Renal cortical epithelial cell (primary cell): ENCODE measurements at places on chromosomes 3 and 15. TPM values are rescaled to one million over a fixed set of nuclear protein-coding genes. Genes with fewer than 3 reads are reported as not detected.

ATP2B2 gene
- under 0.01 TPM in 1 of 2 replicates, not detected in the other for total RNA-seq

NLGN1 gene
- total RNA-seq = 8.2 and 20.4 TPM in 2 replicates

TAGLN3 gene
- 8.5 and 19.1 TPM in 2 replicates for total RNA-seq

CD86 gene
- total RNA-seq = not detected in 2 replicates

WWTR1 gene
- total RNA-seq = 187 and 209 TPM in 2 replicates

TEX264 gene
- 47.2 and 71.1 TPM in 2 replicates for total RNA-seq

C3orf80 gene
- total RNA-seq = not detected in 2 replicates

NECTIN3 gene
- 52.1 and 74.7 TPM in 2 replicates for total RNA-seq

TRIM42 gene
- total RNA-seq = not detected in 2 replicates

ARNT2 gene
- 2.8 and 20.8 TPM in 2 replicates for total RNA-seq

SEMA5B gene
- total RNA-seq = 3.6 TPM in 1 of 2 replicates, not detected in the other

ARGFX gene
- not detected in 2 replicates for total RNA-seq

FSTL1 gene
- total RNA-seq = 740 and 1,387 TPM in 2 replicates

DNA sequence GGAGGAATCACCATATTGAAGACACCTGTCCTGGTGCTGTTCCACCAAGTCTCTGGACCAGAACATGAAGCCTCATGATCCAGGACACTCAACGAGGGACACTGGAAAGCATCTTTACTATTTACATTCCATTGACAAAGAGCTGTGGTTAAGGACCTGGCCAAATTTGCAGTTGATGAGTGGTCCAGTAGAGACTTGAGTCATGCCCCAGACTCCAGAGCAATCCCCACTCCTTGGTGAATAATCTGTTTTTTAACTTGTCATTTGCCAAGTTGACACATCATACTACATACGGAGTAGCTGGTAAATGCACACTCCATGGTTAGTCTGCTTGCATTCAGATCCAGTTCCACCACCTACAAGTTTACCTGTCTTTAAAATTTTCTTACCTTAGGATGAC is 1.2 kb upstream of the COL6A6 start:
- no peak for DNase-seq

DNA sequence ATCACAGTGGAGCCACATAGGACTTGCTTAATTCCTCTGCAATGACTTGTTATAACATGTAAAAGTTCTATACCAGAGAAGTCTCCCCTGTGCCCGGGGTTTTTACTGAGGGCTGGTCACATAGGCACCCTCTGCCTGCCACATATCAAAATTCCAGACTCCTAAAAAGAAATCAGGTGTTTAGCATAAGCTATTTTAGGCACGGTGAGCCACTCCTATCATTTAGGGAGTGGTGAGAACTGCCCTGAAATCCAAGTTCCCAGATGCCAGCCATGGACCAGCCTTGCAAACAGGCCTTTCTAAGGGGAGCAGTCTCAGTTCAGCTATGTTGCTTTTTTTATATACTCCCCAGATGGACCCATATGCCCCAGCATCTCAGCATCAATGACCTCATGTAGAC is 130.3 kb downstream of the THSD4 start:
- DNase-seq = no peak

GRCh38 chr3:71142441-71143161 is 440.9 kb downstream of the FOXP1 start:
- no peak for DNase-seq

GRCh38 chr3:170809007-170809974 is 60.7 kb downstream of the RPL22L1 start:
- DNase-seq = peak; percentile 76

GRCh38 chr3:127151992-127152650 is 40.8 kb upstream of the PRR23E start:
- DNase-seq = peak; percentile 50

DNA sequence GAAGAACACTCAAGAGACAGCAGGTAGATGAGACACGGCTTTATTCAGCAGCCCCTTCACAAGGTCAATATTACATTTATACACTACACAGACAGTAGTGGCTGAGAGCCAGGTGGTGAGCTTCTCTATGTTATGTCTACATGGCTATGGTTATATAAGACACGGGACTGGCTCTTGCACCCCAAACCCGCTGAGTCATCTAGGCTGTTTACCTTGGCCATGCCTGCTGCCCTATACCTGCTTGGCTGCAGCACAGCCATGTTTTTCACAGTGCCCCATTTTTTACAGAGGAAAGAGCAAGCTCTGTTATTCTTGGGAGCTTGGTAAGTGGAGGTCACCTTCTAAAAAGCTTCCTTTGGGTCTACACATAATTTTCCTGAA is 231.6 kb downstream of the IGSF11 start:
- DNase-seq = no peak

- no peak for DNase-seq
Measured at GRCh38 chr15:63967616-63968015, 78.7 kb downstream of the DAPK2 start.

DNA sequence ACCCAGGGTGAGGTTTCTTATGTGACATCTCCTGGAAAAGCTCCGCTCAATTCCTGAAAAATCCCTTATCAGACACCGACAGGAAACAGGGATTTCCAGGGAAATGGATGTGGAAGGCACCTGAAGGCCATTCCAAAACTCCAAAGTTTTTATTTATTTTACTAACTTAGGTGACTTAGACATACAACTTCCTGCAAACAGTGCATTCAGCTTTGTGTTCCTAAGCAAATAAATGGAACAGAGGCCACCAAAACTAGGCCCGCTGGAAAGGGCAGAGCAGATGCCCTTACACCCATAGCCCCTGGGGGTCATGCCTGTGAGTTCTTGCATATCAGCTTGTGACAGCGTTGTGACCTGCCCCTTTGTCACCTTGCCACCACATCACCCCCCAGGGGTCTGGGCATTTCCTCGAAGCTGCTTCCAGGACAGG is 239.4 kb downstream of the XXYLT1 start:
- DNase-seq = no peak

- no peak for DNase-seq
Measured at GRCh38 chr3:115547207-115547606, 76.1 kb upstream of the GAP43 start.

DNA sequence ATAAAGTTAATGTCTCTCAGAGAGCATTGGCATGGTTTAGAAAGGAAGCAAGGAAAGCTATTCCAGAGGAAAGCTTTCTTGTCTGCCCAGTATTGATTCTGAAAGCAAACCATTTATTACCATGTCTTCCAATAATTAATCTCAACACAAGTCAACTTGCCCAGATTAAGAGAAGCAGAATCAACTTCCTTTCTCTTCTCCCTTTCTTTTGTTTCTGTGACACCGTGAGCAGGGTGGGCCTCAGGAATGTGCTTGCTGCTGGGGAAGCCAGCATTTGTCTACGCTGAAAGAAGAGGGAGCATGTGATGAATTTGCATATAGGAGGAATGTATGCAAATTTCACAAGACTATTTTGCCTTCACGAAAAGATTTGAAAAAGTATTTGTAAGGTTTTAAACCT is 368.6 kb upstream of the ROPN1 start:
- DNase-seq = no peak

DNA sequence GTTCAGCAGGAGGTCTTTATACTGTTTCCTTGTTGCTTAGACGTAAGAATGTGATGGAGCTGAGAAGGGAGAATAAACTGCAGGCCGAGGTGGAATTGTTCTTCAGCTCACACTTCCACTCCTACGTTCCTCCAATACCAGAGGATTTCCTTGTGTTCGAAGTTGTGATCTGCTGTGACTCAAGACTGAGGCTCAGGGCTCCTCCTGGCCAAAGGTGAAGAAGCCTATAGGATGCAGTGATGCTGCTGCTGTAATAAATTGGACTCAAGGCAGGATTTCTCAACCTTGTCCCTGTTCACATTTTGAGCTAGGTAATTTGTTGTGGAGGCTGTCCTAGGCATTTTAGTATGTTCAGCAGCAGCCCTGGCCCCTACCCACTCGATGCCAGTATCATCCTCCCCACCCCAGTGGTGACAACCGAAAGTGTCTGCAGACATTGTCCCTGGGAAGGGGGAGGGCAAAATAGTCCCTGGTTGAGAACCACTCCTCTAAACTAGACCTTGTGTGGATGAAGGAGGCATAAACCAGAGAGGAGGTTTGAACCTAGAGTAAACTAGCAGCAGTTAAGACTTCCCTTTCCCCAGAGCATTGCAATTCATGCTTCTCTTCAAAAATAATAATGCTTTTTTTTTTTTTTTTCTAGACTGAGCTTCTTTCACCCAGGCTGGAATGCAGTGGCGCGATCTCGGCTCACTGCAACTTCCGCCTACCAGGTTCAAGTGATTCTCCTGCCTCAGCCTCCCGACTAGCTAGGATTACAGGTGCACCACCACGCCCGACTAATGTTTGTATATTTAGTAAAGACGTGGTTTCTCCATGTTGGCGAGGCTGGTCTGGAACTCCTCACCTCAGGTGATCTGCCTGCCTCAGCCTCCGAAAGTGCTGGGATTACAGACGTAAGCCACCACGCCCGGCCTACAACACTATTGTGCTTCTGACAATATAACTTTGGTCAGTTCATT is 11.1 kb downstream of the RAP2B start:
- no peak for DNase-seq

- no peak for DNase-seq
Measured at GRCh38 chr3:151393146-151393830, 8.7 kb upstream of the P2RY12 start.

GRCh38 chr3:59273976-59274375 is 224.2 kb upstream of the CFAP20DC start:
- DNase-seq = no peak

DNA sequence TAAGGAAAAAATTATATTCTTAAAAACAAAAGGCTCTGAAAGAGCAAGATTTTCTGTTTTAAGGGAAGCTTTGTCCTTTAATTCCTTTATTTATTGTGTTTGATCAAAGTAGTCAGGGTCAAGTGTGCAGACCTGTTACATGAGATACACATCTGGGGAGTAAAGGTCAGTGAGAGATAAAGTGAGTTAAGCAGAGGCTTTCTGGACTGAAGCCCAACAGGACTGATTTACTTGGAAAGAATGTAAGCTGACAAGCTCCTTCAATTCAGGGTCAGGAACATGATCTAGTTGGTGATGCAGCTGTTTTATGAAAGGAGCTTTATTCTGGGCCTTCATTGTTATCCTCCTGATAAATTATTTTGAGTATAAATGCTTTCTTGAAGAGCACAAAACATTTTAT is 20.7 kb upstream of the OTOL1 start:
- DNase-seq = peak; percentile 39

GRCh38 chr3:186917512-186918312 is 12.6 kb upstream of the ST6GAL1 start:
- DNase-seq = no peak

DNA sequence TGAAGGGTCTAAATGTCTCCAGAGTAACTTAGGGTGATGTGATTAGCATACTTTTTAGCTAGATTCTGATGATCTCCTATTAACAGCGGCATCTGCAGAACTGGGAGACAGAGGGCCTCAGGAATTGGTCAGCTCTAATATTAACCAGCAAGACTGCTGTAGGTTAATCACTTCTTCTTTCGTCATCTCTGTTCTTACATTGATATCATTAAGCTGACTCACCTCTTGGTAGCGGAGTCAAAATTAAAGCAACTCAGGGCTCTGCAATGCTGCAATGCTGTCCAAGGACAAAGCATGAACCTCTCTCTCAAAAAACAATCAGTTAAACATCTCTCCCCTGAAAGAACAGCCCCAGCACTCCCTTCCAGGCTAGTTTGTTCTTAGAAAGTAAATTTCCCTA is 57.5 kb upstream of the TRA2B start:
- peak; percentile 15 for DNase-seq

DNA sequence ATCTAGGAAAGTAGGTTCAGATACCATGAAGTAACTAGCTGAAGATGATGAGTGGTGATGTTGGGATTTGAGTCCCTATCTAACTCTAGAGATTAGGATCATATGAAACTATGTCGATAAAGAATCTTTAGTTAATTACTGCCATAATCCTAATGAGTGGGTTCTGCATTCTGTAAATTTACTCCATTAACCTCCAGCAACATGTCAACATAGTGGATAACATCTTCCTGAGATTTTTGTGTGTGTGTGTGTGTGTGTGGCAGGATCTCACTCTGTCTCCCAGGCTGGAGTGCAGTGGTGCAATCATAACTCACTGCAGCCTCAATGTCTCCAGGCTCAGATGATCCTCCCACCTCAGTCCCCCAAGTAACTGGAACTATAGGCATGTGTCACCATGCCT is 272.9 kb upstream of the DPH6 start:
- DNase-seq = no peak

GRCh38 chr3:127525373-127525772 is 65.2 kb downstream of the TPRA1 start:
- peak; percentile 98 for DNase-seq

DNA sequence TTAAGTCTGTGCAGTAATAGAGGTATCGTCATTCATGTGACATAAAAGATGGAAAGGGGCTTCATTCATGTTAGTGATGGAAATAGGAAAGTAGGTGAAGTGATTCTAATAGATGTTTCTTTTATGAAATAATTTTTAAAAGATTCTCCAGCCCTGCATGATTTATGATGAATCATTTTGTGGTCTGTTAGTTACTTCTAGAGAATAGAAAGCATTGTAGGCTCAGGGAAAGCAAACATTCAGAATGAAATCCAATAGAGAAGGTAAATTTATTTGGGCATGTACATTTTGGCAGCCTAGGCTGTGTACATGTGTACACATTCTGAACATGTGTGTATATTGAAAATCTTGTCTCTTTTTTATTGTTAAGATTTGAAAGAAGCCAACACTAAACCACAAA is 23.1 kb downstream of the PPARG start:
- no peak for DNase-seq

GRCh38 chr3:127445581-127446343 is 144.8 kb downstream of the TPRA1 start:
- DNase-seq = no peak

- peak; percentile 52 for DNase-seq
Measured at GRCh38 chr15:65466901-65467300, 44.2 kb upstream of the IGDCC4 start.

GRCh38 chr3:15797642-15798303 is at the start of gene ANKRD28:
ANKRD28 (minus strand) TSS chr3:15797979; CDS start chr3:15796521, 1,458 bp downstream.
- DNase-seq = peak; percentile 97

DNA sequence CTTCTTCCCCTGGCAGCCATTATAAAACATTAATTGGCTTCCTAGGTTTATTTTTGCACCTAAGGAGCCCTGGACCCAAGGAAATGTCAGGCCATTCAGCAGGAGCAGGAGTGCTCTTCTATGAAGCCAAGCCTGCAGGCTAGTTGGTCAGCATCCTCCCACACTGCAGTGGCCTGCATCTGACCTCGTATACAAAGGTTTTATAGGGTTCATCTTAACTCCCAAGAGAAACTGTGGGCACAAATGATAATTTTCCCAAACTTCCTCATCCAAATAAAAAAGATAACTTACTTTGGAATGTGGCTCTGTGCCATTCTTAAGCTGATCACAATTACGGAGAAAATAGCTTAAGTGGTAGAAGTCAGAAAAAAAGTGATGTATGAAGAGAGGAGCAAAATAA is 19.4 kb downstream of the PLSCR1 start:
- no peak for DNase-seq

DNA sequence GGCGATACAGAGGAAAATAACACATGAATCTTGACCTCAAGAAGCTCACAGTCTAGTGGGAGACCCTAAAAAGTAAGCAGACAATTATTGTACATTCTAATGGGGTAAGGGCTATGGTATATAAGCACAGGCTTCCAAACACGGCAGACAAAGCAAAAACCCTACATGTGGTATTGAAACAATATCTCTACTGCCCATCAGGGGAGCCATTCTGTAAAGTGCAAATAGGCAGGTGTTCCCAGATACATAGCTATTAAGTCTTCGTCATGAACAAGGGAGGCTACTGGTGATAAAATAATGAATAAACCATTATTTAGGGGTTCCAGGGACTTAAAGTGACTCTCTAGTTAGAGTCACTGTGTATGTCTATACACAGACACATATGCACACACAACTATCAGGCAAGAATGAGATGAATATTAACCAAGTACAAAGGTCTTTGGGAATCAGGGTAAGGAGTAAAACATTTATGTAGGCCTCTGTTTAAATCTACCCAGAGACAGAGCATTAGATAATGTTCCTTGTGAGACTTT is 38.7 kb upstream of the ASB14 start:
- no peak for DNase-seq

GRCh38 chr3:2650746-2651145 is 459.4 kb downstream of the IL5RA start:
- no peak for DNase-seq
